ENCODE measurements at places on chromosomes 12 and 14.

- no peak for DNase-seq
Observed at GRCh38 chr12:68231229-68231628, 5.6 kb upstream of the IL26 start.

DNA sequence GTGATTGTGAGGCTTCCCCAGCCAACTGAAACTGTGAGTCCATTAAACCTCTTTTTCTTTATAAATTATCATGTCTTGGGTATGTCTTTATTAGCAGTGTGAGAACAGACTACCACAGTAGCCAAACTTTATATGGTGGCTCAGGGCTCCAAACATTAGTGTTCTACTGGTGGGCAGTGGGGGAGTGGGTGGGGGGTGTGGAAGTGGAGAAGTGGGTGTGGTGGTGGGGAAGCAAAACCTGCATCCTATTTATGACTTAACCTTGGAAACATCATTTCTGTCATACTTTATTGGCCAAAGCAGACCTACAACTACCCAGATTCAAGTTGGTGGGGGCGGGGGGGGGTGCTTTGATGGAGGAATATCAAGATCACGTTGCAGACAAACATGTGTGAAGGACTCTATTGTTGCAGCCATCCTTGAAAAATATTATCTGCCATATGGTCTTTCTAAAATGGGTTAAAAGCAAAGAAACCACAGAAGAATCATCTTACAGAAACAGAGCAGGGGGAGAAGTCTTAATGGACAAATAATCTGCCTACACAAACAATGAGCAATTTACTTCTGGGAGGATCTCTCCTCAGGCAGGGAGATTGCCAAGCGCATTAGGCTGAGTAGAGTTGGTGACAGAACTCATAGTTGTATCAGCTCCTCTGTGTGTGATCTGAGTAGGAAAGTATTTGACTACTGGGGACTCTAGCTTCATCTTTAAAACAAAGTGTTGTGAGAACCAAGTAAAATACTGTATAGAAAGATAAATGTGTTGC is 1.4 kb upstream of the PWP1 start:
- DNase-seq = peak; percentile 9

GRCh38 chr12:132367071-132367851 is 37.9 kb upstream of the GALNT9 start:
- DNase-seq = no peak

GRCh38 chr14:100622224-100622623 is 35.0 kb upstream of the BEGAIN start:
- DNase-seq = no peak

- DNase-seq = no peak
Observed at GRCh38 chr12:93895089-93895445, 217.9 kb downstream of the CRADD start.

GRCh38 chr12:4037747-4038312 is 164.6 kb upstream of the PARP11 start:
- DNase-seq = peak; percentile 62

GRCh38 chr12:79415746-79416435 is 274.9 kb downstream of the PAWR start:
- no peak for DNase-seq

- no peak for DNase-seq
Observed at GRCh38 chr14:77889971-77890442, 90.1 kb downstream of the ADCK1 start.

DNA sequence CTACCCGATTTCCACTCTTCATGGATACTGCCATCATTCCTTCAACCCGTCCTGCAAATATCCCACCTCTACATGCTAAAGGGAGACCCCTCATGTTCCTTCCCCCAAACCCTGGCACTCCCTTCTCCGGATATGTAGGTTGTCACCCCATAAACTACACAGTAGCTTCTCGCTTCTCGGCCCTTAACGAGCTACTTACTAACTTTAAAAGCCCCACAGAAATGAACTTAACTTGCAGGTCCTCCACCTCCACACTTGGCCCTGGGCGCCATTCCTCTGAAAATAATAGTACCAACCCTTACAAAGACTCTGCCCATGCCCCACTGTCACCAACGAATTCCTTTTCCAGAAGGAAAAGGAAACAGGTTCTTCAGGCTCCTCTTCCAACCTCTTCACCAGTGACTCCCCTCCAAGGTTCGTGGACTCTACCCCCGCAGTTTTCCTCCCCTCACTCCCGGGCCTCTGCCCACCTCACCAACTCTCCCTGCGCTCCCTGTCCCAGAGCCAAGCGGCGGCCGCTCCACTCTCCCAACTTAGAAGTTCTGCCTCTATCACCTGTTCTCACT is 1.2 kb downstream of the SPPL3 start:
- DNase-seq = peak; percentile 32

GRCh38 chr12:85466890-85467289 is 186.9 kb downstream of the ALX1 start:
- no peak for DNase-seq

GRCh38 chr12:94623161-94623920 is 27.0 kb downstream of the TMCC3 start:
- DNase-seq = no peak

GRCh38 chr12:67758119-67758518 is 109.6 kb downstream of the DYRK2 start:
- no peak for DNase-seq

DNA sequence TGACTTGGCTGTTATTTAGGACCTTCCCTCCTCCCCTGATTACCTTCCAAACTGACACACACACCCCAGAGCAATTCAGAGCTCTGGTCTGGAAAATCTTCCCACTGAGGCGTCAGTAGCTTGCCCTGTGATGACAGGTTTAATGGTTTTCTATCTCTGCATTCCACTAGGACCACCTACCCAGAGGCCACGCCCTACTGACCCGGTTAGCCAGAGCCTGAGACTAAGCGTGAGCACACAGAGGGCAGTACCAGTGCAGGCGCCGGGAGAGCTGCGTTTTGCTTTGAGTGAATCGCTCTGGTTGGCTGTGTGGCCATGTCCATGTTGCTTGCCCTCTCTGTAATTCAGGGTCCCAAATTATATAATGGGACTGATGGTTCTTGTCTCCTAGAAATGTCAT is 36.2 kb upstream of the ATP2A2 start:
- DNase-seq = no peak

DNA sequence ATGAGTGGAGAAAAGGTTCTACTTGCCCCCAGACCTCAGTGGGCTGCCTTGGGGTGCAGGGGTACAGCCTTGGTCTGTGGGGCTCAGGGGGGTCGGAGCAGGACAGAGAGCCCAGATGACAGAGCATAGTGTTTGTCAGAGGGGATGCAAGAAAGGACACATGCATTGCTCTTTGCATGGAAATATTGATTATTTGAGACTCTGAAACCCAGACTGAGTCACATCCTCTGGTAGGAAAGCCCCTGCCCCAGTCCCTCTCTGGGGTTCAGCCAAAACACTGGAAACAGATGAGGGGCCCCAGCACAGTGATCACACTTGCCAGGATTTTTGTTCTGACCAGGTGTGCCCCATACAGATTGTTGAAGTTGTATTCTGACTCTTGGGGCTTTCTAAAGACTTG is 1094.4 kb downstream of the BCL11B start:
- no peak for DNase-seq

GRCh38 chr12:112117685-112118084 is 7.7 kb upstream of the TRAFD1 start:
- DNase-seq = no peak

DNA sequence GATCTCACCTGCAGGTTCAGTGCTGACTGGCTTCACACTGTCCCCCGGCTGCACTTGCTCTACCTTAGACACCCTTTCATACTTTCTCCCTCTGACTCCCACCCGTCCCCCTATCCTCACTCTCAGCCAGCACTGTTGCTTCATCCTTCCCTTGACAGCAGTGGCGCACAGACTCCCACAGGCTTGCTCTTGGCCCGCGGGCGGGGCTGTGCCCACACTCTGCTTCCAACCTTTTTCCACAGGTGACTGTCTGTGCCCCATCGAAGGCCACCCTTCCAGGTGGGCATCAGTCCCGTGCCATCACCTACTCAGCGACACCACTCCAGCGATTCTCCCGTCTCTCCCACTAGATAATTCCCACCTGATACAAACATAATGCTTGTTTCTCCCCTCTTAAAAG is 1.0 kb upstream of the RPS6KL1 start:
- no peak for DNase-seq

- peak; percentile 44 for DNase-seq
Observed at GRCh38 chr12:2794191-2794735, 507 bp upstream of the FKBP4 start.

DNA sequence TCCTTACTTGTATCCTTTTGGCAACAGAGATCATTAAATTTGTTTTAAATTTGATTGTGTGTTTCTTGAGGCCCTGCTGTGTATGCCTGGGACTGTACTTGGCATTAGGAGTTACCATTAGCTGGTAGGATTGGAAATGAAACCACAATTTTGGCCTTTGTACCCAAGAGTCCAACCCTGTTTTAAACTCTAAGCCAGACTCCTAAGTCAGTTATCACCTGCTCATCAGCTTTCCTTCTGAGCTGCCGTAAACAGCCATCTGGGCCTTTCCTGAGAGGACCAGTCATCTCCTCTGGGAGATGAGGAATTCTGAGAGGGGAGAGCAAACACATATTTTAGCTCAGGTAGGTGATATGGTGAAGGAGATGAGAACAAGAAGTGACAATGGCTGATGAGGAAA is 74.3 kb upstream of the SRSF5 start:
- DNase-seq = no peak

DNA sequence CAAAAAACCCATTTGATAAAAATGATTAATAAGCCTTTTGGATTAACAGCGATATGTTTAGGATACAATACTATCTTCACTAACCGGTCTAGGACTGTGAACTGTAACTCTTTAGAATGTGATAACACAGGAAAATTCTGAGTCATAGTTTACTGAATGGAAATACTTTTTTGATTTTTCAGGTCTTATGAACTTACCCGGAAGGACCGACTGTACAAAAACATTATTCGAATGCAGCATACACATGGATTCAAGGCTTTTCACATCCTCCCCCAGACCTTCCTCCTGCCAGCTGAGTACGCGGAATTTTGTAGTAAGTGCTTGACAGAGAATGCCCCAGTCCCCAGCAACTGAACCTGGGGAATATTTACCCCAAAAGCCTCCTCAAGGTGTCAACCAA is 29.0 kb downstream of the TTLL5 start:
- DNase-seq = no peak

DNA sequence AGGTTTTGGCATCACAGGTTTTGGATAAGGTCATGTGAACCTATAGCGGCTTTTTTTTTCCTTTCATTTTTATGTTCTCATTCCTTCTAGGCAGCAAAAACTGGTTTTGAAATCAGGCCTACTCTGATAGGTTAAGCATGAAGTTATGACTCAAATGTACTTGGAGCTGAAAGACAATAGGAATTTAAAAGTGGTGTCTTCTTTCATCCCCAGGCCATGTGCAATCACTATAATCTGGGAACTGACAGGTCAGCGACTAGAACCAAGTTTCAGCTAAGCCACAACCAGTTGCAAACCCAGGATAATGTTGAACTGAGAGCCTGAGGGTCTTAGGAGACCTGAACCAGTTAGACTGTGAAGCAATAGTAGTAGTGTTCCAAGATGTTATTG is 74.3 kb downstream of the ANO6 start:
- no peak for DNase-seq

DNA sequence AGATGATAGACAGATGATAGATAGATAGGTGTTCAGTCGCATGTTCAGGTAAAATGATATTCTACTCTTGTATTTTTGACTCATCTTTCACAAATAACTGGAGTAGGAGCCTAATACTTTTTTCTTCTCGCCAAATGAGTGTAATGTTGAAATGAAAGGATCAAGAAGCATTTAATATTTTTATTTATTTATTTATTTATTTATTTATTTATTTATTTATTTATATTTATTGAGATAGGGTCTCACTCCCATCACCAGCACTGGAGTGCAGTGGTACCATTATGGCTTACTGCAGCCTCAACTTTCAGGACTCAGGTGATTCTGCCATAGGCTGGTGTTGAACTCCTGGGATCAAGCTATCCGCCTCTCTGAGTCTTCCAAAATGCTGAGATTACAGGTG is 298.8 kb downstream of the KCNC2 start:
- DNase-seq = no peak

DNA sequence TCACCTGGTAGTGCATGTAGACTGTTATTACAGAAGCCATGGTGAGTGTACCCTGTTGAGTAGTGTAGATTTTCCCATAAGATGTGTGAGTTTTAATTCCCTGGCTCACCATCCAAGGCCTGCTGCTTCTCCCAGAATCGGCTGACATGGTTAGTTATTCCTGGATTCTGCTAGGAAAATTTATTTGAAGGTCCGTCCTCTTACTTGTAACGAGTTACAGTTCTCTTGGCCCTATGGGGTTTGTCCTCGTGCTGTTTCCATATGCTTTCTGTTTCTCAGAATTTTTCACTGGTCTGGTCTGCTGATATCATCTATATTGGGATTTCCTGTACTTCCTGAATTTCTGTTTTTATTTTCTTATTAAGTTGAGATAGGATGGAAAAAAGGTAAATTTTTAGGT is 423.3 kb upstream of the RGS6 start:
- DNase-seq = no peak

GRCh38 chr12:57389033-57389432 is 41.8 kb downstream of the R3HDM2 start:
- DNase-seq = no peak

DNA sequence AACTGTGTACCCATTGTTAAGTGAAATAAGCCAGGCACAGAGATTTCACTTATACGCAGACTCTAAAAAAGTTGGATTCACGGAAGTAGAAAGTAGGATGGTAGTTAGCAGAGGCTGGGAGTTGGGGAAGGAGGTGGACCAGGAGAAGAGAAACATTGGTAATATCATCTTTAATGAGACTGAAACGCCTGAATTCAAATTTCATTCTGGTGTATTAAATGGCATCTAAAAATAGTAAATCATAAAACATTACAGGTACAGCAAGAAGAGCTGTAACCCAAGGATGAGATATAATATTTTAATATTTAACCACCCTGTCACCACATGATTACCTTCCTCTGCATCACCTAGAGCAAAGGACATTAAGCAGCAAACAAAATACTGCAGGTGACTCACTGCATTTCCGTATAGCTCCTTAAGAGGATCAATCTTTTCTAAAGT is 99.4 kb downstream of the EPS8 start:
- no peak for DNase-seq

DNA sequence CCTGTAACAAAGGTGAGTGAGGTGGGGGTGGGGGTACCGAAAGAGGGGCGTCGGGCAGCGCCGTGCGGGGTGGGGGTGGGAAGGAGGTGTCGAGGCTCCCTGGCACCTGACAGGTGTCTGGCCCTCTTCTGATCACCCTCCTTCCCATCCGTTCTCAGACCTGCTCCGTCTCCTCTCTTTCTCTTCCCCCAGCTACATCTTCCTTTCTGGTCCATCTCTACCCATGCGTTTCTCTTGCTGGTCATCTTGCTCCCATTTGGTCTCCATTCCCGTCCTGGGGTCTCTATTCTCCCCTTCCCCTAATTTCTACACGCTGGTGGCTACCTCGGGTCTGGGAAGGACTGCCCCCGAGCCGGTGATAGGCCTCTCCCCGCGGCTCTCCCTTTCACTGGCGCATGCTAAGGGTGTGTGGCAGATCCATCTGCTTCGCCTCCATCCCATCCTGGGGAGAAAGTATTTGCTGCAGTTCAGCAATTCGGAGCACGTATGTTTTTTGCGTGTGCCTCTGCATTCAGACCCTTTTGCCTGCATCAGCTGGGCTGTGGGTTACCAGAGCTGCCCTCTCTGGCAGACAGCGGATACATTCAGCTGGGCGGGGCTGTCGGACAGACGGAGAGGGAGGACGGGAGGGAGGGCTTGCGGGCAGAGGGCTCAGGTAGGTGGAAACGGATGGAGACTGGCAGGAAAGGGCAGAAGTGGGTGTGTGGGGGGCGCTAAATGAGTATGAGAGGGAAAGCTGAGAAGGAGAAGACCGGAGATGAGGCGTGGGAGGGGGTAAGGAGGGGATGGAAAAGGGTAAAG is 730 bp downstream of the CLSTN3 start:
- DNase-seq = peak; percentile 78
